ENCODE measurements at places on chromosomes 4 and X.

DNA sequence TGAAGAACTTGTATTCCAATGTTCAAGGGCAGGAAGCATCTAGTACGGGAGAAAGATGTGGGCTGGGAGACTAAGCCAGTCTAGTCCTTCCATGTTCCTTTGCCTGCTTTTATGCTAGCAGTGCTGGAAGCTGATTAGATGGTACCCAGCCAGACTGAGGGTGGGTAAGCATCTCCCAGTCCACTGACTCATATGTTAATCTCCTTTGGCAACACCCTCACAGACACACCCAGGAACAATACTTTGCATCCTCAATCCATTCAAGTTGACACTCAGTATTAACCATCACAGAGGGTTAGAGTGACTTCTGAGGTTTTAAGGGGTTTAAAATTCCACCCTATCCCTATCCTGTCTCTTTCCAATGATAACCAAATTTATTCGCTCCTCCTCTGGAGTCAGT lies 6.5 kb downstream of the HMGN5 start:
- DNase-seq = no peak

- no peak for DNase-seq
These were observed 363.4 kb upstream of the BOD1L1 start for GRCh38 chr4:13990596-13991589.

- no peak for DNase-seq
These were observed at the start of gene LPAR4 for GRCh38 chrX:78747489-78747888. TSS of gene LPAR4 (plus strand) at chrX:78747720. CDS start at chrX:78754870, 7,150 bp downstream.

- DNase-seq = no peak
These were observed 1.5 kb upstream of the MSMO1 start for GRCh38 chr4:165325732-165326512.

GRCh38 chr4:165780735-165781134 lies 92.3 kb upstream of the TLL1 start:
- DNase-seq = no peak

DNA sequence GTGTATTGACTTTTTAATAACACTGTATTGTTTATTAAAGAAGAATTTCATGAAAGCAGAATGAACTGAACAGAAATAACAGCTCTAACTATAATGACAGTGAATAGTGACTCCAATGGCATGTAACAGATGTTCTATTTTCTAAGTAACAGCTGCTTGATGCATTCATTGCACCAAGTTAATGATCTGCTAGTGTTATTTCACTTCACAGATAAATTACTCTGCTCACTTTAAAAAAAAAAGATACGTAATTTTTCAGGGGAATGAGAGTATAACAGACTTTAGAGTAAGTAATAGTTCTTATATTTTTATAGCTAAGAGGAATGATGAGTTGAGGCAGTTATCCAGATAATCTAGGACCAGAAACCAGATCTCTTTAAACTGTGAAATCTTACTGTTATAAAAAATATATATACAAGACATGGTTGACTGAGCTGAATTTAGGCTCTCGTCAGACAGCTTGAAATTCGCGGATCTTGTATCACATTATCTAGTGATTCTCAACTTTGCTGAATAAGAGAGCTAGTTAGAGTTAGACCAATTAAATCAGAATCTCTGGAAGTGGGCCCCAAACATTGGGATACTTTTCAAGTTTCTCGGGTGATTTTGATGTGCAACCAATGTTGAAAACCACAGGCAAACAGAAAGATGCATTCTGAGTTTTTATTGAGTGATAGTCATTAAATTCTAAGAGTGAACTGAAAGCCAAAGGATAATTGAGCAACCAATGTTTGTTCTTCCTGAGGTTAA lies 840.7 kb downstream of the DMD start:
- DNase-seq = no peak

DNA sequence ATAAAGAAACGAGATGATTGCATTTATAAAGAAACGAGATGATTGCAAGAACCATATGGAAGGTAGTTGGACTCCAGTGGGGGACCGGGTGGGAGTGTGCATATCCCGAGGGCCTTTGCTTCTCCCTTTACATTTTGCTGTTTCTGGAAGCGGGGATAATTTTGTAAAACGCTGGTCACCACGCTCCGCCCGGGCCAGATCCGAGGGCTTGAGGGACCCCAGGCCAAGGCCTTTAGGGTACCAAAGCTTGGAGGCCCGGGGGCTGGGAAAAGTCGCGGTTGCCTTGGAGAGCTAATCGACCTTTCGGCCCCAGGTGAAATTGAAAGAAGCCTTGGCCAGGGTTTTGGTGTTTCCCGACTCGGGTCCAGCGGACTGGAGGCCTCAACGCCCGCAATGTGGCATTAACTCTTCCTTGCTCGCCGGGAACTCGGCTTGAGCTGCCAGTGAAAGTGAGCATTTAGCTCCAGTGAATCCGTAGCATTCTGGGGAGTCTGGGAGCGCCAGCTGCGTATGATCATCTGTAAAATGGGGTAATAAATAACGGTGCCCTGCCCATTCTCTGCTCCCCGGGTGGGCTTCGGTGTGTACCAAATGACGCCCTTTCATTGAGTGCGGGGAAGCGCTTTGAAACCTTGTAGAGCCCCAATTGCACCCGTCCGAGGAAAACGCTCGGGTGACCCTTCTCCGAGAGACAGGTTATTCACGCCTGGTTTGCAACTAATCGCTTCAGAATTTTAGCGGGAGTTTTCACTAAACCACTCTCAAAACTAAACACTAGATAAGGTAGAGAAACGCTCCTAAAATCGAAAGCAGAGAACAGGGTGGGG lies 4.5 kb downstream of the NKX3-2 start:
- DNase-seq = no peak

GRCh38 chr4:136713140-136713539 lies 819.2 kb downstream of the PCDH18 start:
- no peak for DNase-seq

- no peak for DNase-seq
These were observed 58.1 kb downstream of the TMEM164 start for GRCh38 chrX:110060846-110061537.

DNA sequence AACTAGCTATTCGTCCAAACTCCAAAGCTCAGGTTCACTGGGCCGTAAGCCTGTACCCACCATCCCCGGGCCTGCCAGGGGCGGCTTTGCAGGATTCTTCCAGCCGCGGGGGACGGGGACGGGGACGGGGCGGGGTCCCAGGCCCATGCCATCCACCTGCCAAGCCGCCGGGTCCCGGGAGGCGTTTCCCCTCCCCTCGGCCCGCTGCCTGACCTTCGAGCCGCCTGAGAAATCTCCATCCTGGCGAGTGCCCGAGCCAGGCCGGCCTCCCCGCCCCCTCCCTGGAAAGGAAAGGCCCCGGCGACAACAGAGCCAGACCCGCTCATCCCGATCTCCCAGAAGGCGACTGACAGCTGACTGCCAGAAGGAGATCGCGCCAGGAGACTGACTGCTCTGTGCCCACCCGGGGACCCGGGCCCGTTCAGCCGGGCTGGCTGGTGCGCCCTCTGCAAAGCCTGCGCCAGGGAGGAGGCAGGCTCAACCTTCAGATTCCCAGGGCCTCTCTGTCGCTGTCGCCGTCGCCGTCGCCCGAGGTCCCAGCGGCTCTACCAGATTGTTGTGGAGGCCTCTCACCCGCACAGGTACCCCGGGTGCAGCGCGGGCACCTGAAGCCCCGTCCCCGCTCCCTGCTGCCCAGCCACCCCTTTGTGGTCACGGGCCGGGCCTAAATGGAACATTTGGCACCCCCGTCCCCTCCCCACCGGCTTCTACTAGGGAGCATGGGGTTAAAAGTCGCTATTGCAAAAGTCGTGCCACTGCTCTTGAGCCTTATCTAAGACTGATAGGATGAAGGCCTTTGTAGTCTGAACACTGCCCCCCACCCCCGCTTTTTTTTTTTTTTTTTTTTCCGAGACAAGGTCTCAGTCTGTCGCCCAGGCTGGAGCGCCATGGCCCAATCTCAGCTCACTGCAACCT lies at the start of gene RGN:
Gene RGN (plus strand): TSS at position 315 of the 915 bp plus-strand sequence. CDS start 2,702 bp downstream, outside the sequence.
- no peak for DNase-seq

GRCh38 chr4:23097251-23097650 lies 404.5 kb downstream of the GBA3 start:
- no peak for DNase-seq

GRCh38 chr4:53617101-53617680 lies 25.9 kb upstream of the LNX1 start:
- no peak for DNase-seq
